ENCODE measurements at places on chromosomes 12 and 14. TPM values are rescaled to one million over a fixed set of nuclear protein-coding genes. Genes with fewer than 3 reads are reported as not detected.

GRCh38 chr12:109656743-109657142 lies 56.9 kb upstream of the FAM222A start:
- no peak for DNase-seq

GRCh38 chr14:25062022-25062321 lies 12.0 kb upstream of the STXBP6 start:
- no peak for DNase-seq

- no peak for DNase-seq
Measured at GRCh38 chr12:26058818-26059217, 66.0 kb downstream of the BHLHE41 start.

- no peak for DNase-seq
Measured at GRCh38 chr12:16261944-16262475, 15.5 kb downstream of the SLC15A5 start.

DNA sequence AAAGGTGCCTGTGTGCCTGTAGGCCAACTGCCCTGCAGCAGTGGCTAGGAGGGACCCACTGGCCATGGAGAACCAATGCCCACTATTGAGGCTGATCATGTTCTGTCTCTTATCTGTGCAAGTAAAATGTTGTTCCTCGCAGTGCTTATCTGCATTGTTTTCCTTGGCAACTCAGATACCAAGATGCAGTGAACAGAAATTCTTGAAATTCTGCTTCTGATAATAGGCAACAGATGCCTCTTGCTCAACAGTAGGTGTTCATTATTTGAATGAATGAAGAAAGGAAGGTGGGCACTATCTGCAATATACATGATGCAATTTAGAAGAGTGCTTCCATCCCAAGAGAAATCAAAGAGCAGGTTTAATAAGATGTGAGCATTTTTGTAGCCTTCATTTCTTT lies 232.2 kb downstream of the NUAK1 start:
- DNase-seq, result no peak

DNA sequence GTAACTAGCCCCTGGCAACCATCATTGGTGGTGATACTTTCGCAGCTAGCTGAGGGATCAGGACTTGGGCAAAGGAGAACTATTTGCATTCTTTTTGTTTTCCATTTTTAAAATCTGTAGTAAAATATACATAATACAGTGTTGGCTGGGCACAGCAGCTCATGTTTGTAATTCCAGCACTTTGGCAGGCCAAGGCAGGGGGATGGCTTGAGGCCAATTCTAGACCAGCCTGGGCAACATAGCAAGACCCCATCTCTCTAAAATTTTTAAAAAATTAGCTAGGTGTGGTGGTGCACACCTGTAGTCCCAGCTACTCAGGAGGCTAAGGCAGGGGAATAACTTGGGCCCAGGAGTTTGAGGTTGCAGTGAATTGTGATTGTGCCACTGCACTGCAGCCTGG lies 20.0 kb downstream of the TFCP2 start:
- no peak for DNase-seq

DNA sequence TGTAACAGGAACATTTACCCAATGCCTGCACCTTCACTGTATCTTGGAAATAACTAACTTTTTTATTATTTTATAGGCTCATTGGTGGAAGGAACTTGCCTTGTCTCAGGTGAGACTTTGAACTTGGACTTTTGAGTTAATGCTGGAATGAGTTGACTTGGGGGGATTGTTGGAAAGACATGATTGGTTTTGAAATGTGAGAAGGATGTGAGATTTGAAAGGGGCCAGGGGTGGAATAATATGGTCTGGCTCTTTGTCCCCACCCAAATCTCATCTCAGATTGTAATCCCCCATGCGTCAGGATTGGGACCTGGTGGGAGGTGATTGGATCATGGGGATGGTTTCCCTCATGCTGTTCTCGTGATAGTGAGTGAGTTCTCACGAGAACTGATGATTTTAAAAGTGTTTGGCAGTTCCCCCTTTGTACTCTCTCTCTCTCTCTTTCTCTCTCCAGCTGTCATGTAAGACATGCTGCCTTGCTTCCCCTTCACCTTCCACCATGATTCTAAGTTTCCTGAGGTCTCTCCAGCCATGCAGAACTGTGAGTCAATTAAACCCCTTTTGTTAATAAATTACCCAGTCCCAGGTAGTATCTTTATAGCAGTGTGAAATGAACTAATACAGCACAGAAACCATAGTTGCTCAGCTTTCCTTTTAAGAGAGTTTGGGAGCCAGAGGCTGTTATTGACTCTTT lies 244.1 kb downstream of the BTG1 start:
- no peak for DNase-seq

The TSHR gene
- 0.62 TPM for total RNA-seq

- DNase-seq, result no peak
Measured at GRCh38 chr14:32593290-32593942, 264.3 kb downstream of the AKAP6 start.

DNA sequence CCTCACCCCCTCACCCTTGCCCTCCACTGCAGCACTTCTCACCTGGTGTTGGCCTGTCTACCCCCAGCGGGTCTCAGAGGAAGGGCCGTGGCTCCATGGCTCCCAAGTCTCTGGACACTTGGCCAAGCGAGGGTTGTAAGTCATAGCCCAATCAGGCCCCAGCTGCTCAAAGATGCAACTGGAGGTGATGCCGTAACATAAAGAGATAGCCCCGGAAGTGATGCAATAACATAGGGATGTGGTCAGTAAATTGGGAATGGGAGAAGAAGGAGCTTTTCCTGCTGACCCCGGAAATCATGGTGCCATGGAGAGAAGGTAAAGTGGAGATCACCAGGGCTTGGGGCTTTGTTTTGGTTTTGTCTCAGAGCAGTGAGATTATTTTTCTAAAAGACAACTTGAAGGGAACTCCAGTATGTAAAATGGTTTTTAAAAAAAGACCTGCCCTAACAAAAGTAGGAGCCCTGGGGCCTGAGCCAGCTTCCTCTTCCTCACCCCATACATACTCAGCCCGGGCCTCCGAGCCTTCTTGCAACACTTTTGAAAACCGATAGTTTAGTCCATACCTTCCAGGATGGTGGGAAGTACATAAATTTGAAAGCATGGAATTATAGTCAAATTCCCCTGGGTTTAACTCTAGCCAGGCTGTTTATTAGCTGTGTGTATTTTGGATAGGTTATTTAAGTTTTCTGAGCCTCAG lies 212.5 kb downstream of the CRADD start:
- DNase-seq, result no peak

Measured in uterus (tissue), 4 donors.